ENCODE measurements at places on chromosomes 12 and 14.

GRCh38 chr12:129075460-129076208 lies 222.4 kb downstream of the GLT1D1 start:
- DNase-seq = no peak

DNA sequence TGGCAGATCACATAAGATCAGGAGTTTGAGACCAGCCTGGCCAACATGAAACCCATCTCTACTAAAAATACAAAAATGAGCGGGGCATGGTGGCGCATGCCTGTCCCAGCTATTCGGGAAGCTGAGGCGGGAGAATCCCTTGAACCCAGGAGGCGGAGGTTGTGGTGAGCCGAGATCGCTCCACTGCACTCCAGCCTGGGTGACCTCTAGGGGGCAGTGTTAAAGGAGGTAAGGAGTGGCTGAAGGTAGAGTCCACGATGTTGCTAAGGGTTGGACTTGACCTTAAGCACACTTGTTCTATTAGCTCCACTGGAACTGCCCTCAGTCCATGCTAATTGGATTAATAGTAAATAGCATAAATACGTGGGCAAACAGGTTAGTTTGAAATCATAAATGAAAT lies 62.4 kb upstream of the PSMC1 start:
- DNase-seq = no peak

DNA sequence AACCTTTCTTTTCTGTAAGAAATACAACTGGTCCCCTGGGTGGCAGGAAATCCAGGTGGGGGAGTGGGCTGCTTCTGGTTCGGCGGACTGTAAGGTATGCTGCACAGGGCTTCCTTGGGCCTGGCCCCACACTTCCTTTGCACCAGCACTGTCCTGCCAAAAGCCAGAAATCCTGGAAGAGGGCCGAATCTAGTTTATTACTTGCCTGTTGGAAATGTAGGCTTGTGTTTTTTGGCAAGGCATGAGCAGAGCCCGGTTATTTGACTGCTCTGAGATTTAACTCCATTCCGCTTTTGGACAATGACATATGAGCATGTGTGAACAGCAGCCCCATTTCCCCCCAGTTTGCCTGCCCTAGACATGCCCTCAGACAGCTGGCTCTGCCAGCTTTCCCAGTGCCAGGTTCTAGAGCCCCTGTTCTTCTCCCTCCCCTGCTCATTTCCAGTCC lies 86.6 kb downstream of the BORCS5 start:
- no peak for DNase-seq

- no peak for DNase-seq
These were observed 108.3 kb downstream of the TRHDE start for GRCh38 chr12:72380441-72380840.

DNA sequence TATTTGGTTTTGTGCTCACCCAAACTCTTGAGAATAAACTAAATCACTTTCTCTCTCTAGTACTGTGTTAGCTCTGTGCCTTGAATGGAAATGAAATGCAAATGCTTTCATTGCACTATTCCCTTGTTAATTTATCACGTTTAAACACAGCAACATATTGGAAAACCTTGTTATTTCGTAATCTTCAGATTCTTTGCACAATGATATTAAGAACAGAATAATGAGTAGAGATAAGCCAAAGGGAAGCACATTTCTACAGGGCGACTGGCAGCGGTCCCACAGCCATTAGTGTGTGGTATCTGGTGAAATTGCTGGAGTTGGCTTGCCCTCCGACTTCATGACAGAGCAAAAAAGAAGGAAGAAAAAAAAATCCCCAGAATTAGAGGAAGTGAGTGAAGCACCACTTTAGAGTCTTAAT lies 166.1 kb upstream of the E2F7 start:
- DNase-seq = peak; percentile 48

DNA sequence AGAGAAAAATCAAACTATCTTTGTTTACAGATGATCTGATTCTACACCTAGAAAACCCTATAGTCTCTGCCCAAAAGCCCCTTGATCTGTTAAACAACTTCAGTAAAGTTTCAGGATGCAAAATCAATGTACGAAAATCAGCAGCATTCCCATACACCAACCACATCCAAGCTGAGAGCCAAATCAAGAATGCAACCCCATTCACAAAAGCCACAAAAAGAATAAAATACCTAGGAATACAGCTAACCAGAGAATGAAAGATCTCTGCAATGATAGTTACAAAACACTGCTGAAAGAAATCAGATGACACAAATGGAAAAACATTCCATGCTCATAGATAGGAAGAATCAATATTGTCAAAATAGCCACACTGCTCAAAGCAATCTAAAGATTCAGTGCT lies 265.7 kb downstream of the AEBP2 start:
- DNase-seq = no peak

DNA sequence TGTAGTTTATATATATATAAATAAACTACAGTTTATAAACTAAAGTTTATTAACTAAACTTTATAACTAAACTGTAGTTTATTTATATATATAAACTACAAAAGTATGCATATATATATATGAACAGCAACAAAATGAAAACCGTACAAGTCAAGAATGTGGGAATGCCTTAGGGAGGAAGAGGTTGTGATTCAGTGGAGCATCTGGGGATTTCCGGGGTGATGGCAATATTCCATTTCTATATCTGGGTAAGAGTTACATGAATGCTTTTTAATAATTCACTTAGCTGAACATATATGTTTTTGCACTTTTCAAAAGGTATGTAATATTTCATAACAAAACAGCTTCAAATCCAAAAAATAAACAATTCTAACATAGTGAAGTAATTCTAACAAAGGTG lies 30.1 kb upstream of the CAND1 start:
- DNase-seq = no peak

- DNase-seq = no peak
These were observed 34.0 kb upstream of the KIF21A start for GRCh38 chr12:39476894-39477293.

DNA sequence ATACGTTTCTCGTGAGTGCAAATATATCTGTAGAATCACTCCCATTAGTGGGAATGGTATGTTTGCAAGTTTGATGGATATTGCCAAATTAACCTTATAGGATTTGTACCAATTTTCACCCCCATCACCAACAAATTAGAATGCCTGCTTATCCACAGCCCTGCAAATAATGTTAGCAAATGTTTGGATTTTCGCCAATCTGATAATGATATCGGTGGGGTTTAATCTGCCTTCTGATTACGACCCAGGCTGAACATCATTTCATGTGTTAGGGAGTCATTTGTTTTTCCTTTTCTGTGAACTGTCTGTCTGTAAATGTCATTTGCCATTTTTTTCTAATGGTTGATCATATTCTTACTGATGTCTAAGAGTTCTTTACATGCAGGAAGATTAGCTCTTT lies 4.1 kb upstream of the DAZAP2 start:
- DNase-seq = no peak

- DNase-seq = no peak
These were observed 682.4 kb downstream of the SLC16A7 start for GRCh38 chr12:60278209-60278608.

- no peak for DNase-seq
These were observed 172.9 kb downstream of the CEP128 start for GRCh38 chr14:80768646-80769045.

DNA sequence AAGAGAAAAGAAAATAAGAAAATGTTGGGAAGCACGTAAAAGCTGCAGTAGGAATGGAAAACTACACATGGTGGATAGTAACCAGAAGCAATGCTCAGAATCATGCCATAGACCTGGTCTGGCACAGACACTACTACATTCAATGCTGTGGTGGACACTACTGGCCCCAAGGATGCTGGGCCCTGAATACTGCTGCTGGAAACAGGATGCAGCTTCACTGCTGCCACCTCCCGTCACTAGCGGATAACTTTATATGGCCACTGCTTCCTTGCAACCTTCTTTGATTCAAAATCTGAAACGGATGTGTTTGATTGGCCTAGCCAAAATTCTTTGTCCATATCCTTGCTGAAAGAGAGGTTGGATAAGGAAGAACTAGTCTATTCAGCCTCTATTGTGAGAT lies 30.7 kb downstream of the ADCY6 start:
- DNase-seq = no peak

DNA sequence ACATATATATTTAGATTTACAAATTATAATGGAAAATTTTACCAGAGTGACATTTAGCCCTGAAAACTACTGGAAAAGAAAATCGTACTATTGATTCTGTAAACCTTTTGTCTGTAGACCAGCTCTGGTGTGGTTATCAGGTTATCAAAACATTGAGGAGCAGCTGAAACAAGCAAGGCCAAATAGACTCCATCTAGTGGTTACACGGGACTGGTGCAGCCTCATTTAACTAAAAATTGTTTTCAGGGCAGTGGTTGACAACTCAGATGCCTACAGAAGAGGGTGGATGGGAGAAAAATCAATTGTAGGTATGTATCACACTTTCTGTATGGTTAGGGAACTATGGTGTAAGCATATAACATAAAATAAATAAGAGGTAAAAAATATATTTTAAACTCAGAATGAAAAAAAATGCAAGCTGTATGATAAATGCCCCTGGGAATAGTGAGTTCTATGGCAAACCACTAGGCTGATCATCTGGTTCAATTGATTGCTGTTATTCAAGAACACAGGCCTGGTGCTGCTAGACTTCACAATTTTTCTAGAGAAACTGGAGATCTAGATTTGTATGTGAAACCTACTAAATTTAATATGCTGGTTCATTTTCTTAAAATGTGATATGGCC lies 51.2 kb downstream of the ACSS3 start:
- peak; percentile 34 for DNase-seq

- no peak for DNase-seq
These were observed 79.3 kb downstream of the KIF26A start for GRCh38 chr14:104217486-104218360.

DNA sequence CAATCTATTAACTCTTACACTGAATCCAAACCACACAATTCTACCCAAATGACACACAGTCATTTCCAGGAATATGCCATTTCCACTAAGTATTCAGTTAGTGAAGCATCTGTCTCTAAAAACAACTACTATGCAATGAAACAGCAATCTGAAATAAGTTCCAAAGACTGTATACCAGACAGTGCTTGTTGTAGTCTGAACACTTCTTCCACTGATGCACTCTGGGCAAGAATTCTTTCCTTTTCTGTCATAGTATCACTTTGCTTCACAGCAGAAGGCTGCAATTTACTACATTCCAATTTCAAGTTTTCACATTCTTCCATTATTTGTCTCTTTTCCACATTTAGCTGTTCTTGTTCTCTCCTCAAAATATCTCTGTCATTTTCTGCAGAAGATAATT lies 25.8 kb downstream of the TRIP11 start:
- DNase-seq = no peak

GRCh38 chr14:31207287-31207754 lies 272 bp downstream of the HECTD1 start:
- peak; percentile 92 for DNase-seq

GRCh38 chr12:10615532-10615931 lies 2.1 kb upstream of the MAGOHB start:
- peak; percentile 7 for DNase-seq

GRCh38 chr12:7113389-7113871 lies 4.4 kb upstream of the C1RL start:
- peak; percentile 52 for DNase-seq

- DNase-seq = peak; percentile 53
These were observed 20.4 kb upstream of the RNF212B start for GRCh38 chr14:23217032-23218020.

DNA sequence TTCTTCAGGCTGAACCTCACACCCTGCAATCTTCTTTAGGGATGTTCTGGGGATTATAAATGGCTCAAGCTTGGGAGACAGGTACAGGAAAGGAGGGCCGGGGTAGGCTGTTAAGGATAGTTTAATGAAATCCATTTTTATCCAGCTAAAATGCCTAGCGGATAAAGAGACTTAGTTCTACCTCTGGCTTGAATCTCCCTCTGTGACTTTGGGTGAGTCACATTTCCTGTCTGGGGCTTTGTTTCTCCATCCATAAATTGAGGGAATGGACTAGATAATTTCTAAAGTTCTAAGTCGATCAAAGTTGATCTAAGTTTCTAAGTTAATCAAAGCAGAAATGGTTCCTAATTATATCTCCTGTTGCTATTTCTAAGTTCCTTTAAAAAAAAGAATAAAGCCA lies 319.6 kb upstream of the E2F7 start:
- no peak for DNase-seq

GRCh38 chr12:753611-754472 lies 1.5 kb downstream of the WNK1 start:
- DNase-seq = peak; percentile 30

DNA sequence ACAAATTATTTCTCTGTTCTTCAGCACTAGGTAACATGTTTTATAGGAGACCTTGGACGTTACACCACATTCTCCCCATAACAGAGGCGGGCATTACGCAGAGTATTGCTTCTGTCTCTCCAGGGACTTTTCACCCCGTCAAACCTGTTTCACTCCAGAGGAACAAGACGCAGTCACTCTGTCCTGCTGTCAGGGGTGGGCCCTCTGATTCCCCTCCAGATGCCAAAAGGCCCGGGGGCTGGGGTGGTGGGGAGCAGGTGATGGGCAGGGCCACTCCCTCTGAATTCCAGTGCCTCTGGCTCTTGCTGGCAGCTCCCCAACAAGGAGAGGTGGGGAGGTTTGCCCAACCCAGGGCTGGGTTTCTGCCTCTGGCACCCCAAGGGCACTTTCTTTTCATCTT lies 71.9 kb downstream of the NTF3 start:
- DNase-seq = no peak

DNA sequence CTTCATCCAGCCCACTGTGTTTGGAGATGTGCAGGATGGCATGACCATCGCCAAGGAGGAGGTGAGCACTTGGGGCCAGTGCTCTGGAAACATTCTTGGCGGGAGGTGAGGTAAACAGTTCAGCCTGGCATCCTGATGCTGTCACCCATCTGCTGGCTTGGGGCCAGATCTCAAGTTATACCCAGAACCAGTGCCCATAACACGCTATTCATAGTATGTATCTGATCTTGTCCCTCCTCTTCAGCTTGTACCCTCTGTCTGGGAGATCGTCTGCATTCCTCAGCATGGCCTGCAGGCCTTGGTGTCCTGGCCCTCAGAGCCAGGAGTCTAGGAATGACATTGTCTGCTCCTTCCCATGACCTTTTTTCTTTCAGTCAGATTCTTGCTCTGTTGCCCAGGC lies 31.4 kb downstream of the ALDH2 start:
- no peak for DNase-seq

- DNase-seq = no peak
These were observed 54.9 kb upstream of the NUDT4 start for GRCh38 chr12:93322784-93323183.

- no peak for DNase-seq
These were observed 14.4 kb downstream of the EML1 start for GRCh38 chr14:99807413-99808153.

DNA sequence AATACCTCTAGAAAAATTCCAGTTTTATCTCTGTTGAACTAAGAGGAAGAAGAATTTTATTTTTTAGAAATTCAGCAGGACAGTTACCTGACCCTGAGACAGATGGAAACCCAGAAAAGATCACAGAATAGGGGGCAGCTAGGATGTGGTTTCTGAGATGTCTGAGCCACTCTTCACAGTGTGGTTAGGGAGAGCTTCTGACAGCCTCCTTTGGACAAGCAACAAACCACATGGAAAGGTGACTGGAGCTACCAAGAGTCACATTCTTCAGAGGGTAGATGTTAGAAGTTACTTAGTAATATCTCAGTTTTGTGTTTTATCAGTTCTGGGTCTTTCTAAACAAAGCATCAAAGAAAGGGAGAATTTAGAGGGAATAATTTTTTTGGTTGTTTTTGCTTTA lies 117.3 kb upstream of the NAP1L1 start:
- DNase-seq = no peak
